ENCODE measurements at places on chromosomes 3 and 15. TPM values are rescaled to one million over a fixed set of nuclear protein-coding genes. Genes with fewer than 3 reads are reported as not detected.

The SLC22A14 gene
- not detected for total RNA-seq

DNA sequence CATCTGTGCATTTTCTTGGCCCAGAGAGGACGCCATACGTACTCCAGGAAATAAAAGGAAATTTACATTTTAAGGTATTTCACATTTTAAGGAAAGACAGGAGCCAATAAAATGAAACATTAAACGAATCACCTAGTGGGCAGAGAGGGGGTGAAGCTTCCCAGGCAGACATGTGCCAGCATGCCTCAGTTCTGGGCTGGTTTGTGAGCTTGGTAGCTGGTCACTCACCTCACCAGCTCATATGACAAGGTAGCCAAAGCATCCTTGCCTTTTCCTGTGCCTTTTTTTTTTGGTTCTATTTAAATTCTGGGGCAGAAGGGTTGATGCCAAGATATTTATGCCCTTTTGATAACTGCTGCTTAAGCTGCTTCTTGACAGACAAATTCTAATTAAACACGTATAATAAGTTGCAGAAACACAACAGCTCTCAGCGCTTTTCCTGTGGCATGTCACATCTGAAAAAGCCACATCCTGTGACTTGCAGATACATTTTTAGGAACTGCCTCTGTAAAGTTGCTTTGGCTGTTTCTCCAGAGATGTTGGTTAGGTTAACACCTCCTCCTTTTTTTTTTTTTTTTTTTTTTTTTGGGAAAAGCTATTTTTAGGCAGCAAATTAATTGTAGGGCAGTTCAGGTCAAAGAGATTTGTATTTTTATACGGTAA is 218.6 kb downstream of the PDCD6IP start:
- DNase-seq: no peak

GRCh38 chr15:90191344-90191687 is 9.8 kb upstream of the SEMA4B start:
- no peak for DNase-seq

DNA sequence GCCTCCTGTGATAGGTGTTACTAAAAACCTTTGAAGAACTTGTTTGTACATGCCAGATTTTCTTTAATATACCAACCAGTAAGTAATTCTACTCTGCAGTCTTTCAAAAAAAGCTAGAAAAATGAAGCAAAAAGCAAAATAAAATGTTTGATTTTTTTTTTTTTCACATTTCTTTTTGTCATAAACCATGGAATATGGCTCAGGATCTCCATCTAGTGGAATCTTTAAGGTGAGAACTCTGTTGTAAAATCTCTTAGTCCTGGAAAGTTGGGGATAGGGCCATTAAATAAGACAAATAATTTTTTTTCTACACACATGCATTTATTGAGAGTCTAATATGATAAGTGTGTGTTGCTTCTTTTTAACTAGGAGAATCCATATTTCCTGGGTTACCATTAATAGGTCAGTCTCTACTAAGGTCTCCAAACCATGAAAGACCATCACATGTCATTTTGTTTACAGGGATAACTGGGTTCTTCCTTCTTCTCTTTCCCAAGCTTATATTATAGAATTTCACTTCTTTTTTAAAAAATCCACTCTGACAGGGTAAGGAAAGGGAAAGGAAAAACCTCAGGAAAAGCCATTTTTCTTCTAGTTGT is 84.6 kb downstream of the SLC9A9 start:
- peak; percentile 47 for DNase-seq

DNA sequence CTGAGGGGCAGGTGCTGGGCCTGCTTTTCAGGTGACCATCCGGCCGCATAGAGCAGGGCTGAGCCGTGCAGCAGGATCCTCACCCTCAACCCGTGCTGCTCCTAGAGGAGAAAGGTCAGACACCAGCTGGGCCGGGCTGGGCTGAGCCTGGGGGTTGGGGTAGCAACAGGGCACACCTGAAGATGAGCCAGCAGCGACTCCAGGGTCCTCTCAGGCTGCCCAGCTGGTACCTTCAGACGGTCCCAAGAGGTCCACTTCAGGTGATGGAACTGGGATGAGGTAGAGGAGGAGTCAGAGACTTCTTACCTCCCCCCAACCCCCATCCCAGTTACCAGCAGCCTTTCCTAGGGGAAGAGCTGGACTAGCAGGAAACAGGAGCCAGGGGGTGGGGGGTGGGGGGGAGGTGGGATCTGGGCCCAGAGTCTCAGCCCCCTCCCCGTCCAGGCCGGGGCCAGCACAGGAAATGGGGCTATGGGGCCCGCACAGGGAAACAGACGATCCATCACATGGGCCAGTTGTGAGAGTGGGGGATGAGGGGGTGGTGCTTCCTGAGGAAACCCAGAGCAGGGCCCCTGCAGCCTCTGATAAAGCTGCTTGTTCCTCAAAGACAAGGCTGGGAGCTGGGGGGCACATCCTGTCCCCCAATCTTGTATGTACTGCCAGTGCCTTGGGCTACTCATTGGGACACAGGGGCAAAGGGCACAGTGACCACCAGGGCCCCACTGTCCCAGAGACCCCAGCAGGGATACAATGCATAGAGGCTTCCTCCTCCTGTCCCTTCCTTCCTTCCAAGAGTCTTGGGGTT is 3.0 kb downstream of the INKA1 start:
- DNase-seq: peak; percentile 83

- DNase-seq: no peak
Measured at GRCh38 chr3:99330924-99331532, 307.4 kb upstream of the COL8A1 start.

- DNase-seq: no peak
Measured at GRCh38 chr15:49387471-49387870, 35.6 kb upstream of the FGF7 start.

The SH3GL3 gene
- total RNA-seq: 21.1 TPM

DNA sequence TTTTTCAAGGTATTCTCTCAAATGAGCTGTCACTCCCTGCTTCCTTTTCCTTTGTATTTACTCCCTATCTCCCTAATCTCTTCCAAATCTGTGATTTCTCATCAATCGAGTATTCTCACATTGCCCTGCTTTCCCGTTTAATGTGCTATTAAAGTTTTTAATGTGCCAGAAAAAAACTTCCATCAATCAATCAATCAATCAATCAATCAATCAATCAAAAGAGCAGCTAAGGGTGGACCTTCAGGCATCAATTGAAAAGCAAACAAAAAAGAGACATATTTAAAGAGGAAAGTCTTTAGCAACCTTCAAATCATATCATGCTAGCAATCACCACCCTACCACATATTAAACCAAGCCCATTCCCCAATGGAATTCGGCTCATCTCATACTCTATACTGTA is 58.9 kb downstream of the SATB1 start:
- no peak for DNase-seq

The TRIM71 gene
- 318 TPM for total RNA-seq

The LRRK1 gene
- 4.4 TPM for total RNA-seq

The COLQ gene
- 0.66 TPM for total RNA-seq

All from GM23338 (cell line).